CD14-positive monocyte (primary cell): ENCODE measurements at places on chromosomes 3 and 15.

- DNase-seq, result no peak
Measured at GRCh38 chr15:70026991-70027390, 70.7 kb downstream of the TLE3 start.

GRCh38 chr15:27933562-27933961 is 165.6 kb downstream of the OCA2 start:
- DNase-seq, result no peak

- no peak for DNase-seq
Measured at GRCh38 chr3:48403533-48404439, 26.1 kb downstream of the PLXNB1 start.

GRCh38 chr15:79641841-79642240 is 209.7 kb downstream of the MINAR1 start:
- no peak for DNase-seq

- no peak for DNase-seq
Measured at GRCh38 chr3:170740726-170741591, 129.0 kb downstream of the RPL22L1 start.

- peak; percentile 4 for DNase-seq
Measured at GRCh38 chr15:64247906-64248541, 85.2 kb upstream of the PPIB start.

DNA sequence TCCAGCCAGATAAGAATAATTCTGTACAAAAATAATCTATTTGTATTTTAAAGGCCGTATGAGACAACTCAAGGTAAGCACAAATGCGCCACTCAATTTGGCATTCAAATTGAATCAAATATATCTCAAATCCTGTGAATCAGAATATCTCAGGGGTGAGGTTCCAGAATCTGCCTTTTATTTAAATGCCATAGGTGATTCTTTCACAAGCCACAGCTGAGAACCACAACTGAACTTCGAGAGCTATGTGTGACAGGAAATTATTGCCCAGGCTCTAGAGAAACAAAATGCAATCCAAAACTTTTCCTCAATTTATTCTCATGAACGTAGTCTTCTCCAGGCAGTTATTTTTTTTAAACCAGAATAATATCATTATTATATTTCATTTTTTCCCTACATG is 11.9 kb downstream of the ATP8B4 start:
- DNase-seq, result no peak

DNA sequence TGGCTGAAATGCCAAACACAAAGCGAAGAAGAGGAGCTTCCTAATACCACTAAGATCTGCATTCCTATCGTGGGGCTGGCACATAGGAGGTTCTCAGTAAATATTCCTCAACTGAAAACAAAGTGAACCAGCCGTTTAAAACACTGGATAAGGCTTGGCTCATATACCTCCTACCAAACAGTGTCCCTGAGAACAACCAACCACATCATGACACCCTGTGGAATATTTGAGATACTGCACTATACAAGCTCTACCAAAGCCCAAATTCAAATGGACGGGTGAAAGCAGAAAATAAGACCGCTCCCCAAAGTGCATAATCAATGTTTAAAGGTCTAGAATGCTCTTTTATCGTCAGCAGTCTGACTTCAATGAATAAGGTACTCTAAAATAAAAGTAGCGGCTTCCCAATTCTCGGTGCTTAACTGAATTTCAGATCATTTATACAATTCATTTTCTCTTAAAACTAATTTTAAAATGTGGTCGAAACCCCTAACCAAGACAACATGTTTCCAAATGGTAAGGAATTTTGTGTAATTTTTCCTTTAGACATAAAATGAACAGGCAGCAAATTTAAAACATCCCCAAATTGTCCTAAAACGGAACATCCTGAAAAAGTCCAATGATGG is 425.8 kb downstream of the ERC2 start:
- DNase-seq, result no peak

DNA sequence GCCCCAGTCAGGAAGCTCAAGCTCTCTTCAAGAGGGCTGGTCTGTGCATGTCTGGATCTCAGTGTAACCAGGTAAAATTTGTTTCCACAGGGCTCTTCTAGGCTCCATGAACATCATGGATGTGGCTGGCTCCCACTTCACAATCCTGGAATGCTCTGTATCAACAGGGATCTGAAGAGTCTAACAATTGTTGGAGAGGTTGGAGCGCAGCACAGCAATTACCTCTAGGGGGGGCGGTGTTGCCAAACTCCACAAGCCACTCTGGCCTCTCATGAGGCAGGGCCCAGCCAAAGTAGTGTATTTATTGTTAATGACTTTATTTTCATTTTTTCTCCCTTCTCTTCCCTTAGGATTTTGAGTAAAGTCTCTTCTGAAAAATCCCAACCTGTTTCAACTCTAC is 6.1 kb upstream of the EIF2B5 start:
- DNase-seq, result no peak

DNA sequence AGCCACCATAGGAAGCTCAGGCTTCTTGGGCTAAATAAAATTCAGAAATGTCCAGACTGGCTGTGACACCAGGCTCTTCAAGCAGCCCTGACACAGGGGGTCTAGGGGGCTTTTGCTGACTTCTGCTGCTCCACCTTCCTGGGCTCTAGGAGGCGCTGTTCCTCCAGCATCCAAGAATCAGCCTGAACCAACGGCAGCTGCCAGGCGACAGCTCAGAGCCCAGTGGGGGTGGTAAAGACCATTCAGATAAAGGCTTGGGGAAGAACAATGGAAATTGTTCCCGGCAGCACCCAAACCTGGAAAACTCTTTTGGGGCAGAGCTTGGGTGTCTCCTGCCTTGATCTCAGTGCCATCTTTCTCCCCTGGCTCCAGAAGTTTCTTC is 21.6 kb upstream of the PSTPIP1 start:
- peak; percentile 50 for DNase-seq

- no peak for DNase-seq
Measured at GRCh38 chr15:57583282-57583681, 8.4 kb upstream of the MYZAP start.

DNA sequence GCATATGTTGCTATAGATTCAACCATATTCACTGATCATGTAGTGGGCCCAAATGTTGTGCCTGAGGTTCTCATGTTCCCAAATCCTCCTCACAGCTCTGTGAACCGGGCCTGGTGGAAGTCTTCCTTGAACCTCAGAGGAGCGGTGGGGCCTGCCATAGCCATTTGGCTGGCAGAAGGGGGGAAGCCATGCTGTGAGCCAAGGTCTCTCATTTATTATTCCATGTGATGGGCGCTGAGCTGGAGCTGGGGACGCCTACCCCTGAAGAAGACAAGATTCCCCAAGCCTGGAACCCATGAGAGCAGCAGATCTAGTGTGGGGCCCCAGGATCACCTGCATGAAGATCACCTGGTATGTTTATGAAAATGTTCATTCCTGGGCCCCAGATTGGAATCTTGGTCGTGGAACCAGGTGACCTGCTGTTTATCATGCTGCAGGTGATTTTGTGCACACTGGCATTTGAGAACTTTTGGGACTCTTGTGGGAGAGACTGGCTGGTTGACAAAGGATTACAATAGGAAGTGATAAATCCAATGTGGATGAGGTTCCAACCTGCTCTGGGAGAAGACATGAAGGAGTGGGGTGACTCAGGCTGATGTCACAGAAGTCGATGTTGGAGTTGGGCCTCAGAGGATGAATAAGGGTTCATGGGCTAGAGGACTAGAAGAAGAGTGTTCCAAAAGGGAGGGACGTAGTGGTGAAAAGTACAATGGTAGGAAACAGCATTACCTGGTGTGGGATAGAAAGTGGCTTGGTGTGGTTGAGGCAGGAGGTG is 102.1 kb downstream of the ASB7 start:
- no peak for DNase-seq

DNA sequence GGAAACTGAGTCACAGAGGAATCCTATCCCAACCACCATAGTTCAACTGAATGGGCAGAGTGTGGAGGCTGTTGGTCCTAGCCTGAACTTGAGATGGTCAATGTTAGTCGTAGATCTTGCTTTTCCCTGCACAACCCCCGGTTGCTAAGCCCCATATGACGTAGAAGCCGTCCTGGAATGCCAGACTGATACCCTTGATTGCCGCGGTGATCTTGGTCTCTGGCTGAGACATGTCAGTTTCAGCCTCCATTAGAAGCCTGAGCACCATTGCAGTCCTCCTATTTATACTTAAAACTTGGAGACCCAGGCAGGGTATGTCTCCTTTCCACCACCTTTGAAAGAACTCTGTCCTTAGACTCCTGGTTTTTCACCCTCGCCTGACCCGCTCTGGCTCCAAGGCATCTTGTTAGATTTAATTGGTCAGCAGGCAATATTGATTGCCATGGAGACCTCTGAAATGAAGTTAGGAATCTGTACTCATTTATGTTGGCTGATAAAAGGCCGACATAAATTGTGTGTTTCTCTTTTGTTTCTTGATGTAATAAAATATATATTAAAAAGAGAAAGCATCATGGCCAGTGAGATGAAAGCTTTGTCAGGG is 53.4 kb downstream of the RPLP1 start:
- DNase-seq, result no peak

GRCh38 chr3:81245043-81245442 is 516.4 kb downstream of the GBE1 start:
- no peak for DNase-seq

- no peak for DNase-seq
Measured at GRCh38 chr15:41256577-41257038, 25.5 kb downstream of the CHP1 start.

GRCh38 chr3:24472358-24472757 is 22.3 kb downstream of the THRB start:
- no peak for DNase-seq

DNA sequence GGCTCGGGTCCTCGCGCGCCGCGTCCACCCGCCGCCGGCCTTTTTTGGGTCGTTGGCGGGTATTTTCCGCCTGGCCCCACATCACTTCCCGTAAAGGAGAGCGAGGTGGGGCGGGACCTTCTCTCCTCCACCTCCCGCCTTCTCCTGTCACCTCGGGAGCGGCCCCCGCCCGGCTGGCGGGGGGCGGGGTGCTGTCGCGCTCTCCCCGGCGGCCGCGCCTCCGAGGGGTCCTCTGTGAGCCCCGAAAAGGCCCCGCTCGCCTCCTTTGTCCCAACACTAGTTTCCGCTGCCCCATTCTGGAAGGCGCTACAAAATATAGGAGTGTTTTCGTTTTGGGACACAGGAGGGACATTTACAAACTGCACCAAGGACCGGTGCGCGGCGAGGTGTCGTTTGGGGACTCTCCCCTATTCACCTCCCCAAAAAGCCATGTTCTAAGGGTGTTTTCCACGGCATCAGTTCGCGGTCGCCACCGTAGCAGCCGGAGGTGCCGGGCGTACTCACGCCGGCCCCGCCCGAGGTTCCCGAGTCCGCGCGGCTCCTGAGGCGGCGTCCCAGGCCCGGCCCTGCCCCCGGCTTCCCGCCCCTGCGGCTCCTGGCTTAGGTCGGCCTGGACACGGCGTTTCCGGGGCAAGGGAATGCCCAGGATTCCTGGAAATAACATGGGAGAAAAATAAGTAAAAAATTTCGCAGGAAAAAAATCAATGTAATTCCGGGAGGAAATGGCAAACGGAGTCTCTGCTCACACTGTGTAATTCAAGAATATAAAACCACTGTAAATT is at the start of gene RAB27A:
TSS of gene RAB27A (minus strand) at position 68 of the 782 bp plus-strand sequence. CDS start 54,879 bp downstream, outside the sequence.
- peak; percentile 61 for DNase-seq

- no peak for DNase-seq
Measured at GRCh38 chr15:34116620-34117019, 14.7 kb downstream of the PGBD4 start.

DNA sequence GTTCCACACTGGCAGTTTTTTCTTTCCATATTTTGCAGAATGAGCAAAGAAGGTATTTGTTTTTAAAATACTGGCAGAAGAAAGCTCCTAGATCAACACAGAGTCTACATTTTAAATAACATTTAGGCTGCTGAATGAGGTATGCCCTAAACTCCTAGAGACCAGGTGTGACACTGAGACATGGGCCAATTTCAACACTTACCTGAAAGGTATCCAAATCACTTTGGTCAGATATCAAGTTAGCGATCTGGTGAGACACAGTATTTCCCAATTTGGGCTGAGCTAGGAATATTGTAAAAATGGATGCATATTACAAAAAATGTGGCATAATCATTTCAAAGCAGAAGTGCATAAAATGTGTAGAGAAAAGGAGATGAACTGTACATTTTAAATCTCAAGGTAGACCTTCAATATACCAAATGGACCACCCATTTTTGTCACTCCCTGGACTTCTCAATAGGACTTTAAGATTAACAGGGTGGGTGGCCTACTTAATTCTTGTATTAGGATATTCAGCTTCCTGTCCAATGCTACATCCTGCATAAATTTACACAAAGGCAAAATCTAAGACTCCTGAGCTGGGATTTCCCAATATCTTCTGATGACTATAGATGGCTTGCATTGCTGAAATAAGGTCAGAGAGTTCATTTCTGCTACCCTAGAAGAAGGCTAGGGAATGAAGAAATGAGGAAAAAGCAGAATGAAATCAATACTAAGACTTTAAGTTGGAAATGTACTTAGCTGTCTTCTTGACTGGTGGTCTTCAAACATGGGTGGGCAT is 487.8 kb downstream of the FOXP1 start:
- no peak for DNase-seq
